ENCODE measurements at places on chromosomes 7 and 10. TPM values are rescaled to one million over a fixed set of nuclear protein-coding genes. Genes with fewer than 3 reads are reported as not detected.

The OR2A7 gene
- polyA plus RNA-seq: 15.2 TPM

The CADPS2 gene
- polyA plus RNA-seq: 58.1 TPM

The CHAT gene
- polyA plus RNA-seq: not detected

The TRPV6 gene
- 12.5 TPM for polyA plus RNA-seq

The LIPM gene
- polyA plus RNA-seq: 0.23 TPM

The SUN1 gene
- polyA plus RNA-seq: 126 TPM

The DLX5 gene
- 0.20 TPM for polyA plus RNA-seq

The NOLC1 gene
- 105 TPM for polyA plus RNA-seq

The ZNF804B gene
- polyA plus RNA-seq: 0.07 TPM

The FAM237B gene
- polyA plus RNA-seq: 0.30 TPM

The SFTPA1 gene
- not detected for polyA plus RNA-seq

The C10orf67 gene
- polyA plus RNA-seq: 1.9 TPM

The ASB15 gene
- polyA plus RNA-seq: 1.7 TPM

The HMX3 gene
- polyA plus RNA-seq: not detected

The TMEM178B gene
- polyA plus RNA-seq: 0.39 TPM

The ELFN1 gene
- 11.9 TPM for polyA plus RNA-seq

The FGFBP3 gene
- 3.9 TPM for polyA plus RNA-seq

The STEAP4 gene
- polyA plus RNA-seq: 0.31 TPM

The MMRN2 gene
- polyA plus RNA-seq: 26.7 TPM

The CRYGN gene
- polyA plus RNA-seq: 1.8 TPM

The AS3MT gene
- 23.6 TPM for polyA plus RNA-seq

The FEZF1 gene
- not detected for polyA plus RNA-seq

The GJC3 gene
- polyA plus RNA-seq: 1.2 TPM

The SLC13A1 gene
- 29.7 TPM for polyA plus RNA-seq

The PRPS1L1 gene
- not detected for polyA plus RNA-seq

The STRIP2 gene
- 2.8 TPM for polyA plus RNA-seq

The IL6 gene
- polyA plus RNA-seq: not detected

The ARHGEF5 gene
- polyA plus RNA-seq: 20.6 TPM

The CALML5 gene
- not detected for polyA plus RNA-seq

The KLLN gene
- 1.3 TPM for polyA plus RNA-seq

The SPDYE2 gene
- 2.8 TPM for polyA plus RNA-seq

The DOCK4 gene
- polyA plus RNA-seq: 26.6 TPM

The HSPA14 gene
- 17.2 TPM for polyA plus RNA-seq

The C10orf62 gene
- 0.47 TPM for polyA plus RNA-seq

Measured in right renal pelvis (tissue), 4 donors.